Muscle of arm (tissue), 14 donors: ENCODE measurements at places on chromosomes 5 and 9. TPM values are rescaled to one million over a fixed set of nuclear protein-coding genes. Genes with fewer than 3 reads are reported as not detected.

Gene IL5
- polyA plus RNA-seq, result not detected

Gene ODF2
- 35.9 TPM for polyA plus RNA-seq

Gene NR2F1-AS1
- 3.1 TPM for polyA plus RNA-seq

Gene DNAH5
- polyA plus RNA-seq, result 0.57 TPM
